Activated naive CD4-positive, alpha-beta T cell (primary cell): ENCODE measurements at places on chromosomes 1 and 21.

GRCh38 chr1:70483342-70483741 lies 72.3 kb downstream of the CTH start:
- DNase-seq, result no peak

DNA sequence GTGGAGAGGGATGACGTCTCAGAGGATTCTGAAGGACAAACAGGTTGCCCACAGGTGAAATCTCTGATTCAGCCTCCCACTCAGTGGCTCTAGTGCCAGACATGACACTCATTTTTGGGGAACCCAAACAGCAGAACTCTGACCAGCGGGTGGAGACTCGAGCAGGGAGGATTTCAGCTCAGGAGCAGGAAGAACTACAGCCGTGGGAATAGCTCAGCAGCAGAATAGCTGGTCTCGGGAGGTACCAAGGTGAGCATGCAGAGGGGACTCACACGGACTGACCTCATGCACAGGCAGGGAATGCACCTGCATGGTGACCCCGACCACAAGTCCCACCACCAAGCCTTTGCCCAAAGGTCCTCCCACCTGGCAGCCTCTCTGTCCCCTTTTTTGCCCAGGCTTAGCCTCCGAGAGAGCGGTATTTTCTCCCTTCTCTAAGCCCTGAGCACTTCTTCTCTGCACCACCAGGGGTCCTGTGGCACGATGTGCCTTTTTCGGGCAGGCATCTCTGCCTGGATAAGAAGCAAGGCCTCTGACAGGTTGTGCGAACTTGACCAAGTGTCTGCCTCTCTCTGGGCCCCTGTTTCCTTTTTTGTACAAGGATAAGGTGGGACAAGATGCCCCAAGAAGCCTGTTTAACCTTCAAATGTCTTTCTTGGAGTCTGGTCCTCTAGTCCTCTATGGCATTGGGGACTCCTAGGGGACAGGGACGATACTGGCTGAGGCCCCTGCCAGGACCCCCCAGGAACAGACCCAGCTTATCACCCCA lies 8.8 kb upstream of the FGR start:
- peak; percentile 38 for DNase-seq

GRCh38 chr1:115839029-115839678 lies 1.8 kb downstream of the NHLH2 start:
- no peak for DNase-seq

DNA sequence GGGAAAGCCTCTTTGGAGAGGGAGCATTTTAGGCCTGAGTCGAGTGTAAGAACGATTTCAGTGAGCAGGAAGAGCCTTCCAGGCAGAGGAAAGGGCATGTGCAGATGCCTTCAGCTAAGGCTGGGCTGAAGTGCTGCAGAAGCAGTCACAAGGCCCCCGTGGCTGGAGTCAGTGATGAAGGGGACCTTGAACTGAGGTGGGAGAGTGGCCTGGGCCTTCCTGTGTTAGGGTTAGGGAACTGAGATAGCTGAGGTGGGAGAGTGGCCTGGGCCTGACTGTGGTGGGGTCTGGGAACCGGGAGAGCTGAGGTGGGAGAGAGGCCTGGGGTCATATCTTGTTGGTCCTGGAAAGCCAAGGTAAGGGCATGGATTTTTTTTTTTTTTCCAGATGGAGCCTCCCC lies 50.9 kb upstream of the ETV3 start:
- no peak for DNase-seq

DNA sequence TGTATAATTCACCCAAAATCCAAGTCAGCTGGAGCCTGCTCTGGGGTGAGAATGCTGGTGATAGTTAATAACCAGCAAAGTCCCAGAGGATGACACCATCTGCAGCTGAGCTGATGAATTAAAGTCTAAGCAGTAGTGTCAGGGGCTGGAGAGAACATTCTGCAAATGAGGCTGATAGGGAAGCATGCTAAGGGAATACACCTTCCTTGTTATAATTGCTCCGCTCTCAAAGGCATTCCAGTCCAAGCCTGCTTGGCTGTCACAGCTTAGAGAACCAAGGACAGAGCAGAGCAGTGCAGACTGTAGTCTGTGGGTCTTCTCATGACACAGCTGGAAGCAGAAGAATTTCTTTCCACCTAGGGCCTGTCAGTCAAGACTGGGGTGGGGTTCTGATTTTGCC lies 283.1 kb downstream of the SIPA1L2 start:
- DNase-seq, result no peak

DNA sequence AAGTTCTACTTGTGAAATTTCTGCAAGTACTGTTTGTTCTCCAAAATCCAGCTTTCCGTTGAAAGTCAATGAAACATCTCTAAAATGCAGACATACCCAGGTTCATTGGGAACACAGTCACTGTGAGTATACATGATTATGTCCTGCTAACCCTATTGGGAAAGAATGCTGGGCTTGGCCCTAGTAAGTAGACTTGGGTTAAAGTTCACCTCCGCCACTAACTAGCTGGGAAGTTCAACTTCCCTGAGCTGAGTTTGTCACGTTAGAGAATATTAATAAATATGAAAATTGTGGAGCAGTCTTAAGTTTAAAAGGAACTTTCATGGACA lies 10.5 kb upstream of the PGD start:
- no peak for DNase-seq

- DNase-seq, result no peak
Measured at GRCh38 chr1:17465228-17465627, 25.8 kb upstream of the RCC2 start.

GRCh38 chr1:67713057-67713846 lies 28.3 kb downstream of the GADD45A start:
- no peak for DNase-seq

GRCh38 chr1:179757933-179758332 lies 14.8 kb downstream of the FAM163A start:
- DNase-seq, result no peak
